HFFc6 (cell line): ENCODE measurements at places on chromosomes 5 and 9. TPM values are rescaled to one million over a fixed set of nuclear protein-coding genes. Genes with fewer than 3 reads are reported as not detected.

DNA sequence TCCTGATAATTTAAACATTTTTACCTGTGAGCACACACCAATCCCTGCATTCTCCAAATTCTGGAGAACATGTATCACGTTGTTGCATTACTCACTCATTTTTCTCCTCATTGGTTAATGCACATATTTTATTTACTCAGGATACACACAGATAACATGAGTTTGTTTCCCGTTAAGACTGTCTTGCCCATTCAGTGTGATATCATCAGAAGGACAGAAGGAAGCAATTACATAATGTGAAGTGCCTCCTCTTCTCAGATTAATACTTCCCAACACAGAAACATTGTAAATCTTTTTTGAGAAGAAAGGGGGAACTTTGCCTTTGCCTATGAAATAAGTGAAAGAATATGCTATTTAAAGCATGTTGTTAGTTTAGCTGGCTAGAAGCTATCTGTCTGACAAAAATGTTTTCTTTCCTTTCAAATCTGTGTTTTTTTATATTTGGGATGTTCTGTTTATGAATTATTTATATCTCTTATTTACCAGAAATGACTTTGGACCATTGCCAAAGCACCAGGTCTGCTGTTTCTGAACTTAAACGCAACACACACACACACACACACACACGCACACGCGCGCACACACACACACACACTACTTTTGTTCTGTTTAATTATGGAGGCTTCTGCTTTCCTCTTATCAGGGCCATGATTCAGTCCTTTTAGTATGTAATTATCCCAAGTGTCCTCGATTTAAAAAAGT is 186.5 kb downstream of the CHSY3 start:
- no peaks in the 10 kb centered on the region for H3K36me3 ChIP-seq
- DNase-seq = no peak
- H3K27ac ChIP-seq = no peak overlapping the region

GRCh38 chr5:42951293-42951840 is 88.8 kb downstream of the ANXA2R start:
- H3K27me3 ChIP-seq = peaks cover 2% of the 10 kb centered on the region; the same call in 1 of the 2 replicates
- H3K36me3 ChIP-seq = peaks cover 34% of the 10 kb centered on the region
- H3K4me3 ChIP-seq = peak overlapping the region; percentile 75
- no peak for DNase-seq
- peak overlapping the region; percentile 96 for H3K27ac ChIP-seq

- H3K4me3 ChIP-seq = no peak overlapping the region
- H3K36me3 ChIP-seq = no peaks in the 10 kb centered on the region
- H3K27ac ChIP-seq = no peak overlapping the region
- peaks cover 12% of the 10 kb centered on the region for H3K27me3 ChIP-seq
- peaks cover 6% of the 10 kb centered on the region for H3K4me1 ChIP-seq
- no peak for DNase-seq
Observed at GRCh38 chr5:90550963-90551362, 7.6 kb upstream of the ADGRV1 start.

DNA sequence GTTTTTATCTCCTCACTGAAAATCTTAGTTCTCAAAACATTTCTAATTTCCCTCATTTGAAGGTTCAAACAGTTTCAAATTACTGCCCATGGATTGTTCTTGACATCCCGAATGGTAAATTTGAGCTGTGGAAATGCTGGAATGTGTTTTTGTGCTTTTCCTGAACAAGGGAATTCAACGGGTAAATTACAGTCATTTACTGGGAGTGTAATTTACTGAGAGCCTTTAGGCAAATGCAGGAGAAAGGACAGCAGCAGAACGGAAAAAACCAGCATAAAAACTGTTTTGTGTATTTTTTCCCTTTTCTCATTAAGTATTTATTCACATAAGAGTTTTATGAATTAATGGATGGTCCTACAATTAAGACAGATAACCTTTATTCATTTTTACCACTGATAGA is 139.2 kb downstream of the PBX3 start:
- no peak for DNase-seq
- no peaks in the 10 kb centered on the region; the same call in 1 of the 2 replicates for H3K27me3 ChIP-seq
- H3K36me3 ChIP-seq = no peaks in the 10 kb centered on the region
- H3K27ac ChIP-seq = peak overlapping the region; percentile 31; the same call in 1 of the 2 replicates
- H3K4me3 ChIP-seq = peak overlapping the region; percentile 13; the same call in 1 of the 2 replicates

DNA sequence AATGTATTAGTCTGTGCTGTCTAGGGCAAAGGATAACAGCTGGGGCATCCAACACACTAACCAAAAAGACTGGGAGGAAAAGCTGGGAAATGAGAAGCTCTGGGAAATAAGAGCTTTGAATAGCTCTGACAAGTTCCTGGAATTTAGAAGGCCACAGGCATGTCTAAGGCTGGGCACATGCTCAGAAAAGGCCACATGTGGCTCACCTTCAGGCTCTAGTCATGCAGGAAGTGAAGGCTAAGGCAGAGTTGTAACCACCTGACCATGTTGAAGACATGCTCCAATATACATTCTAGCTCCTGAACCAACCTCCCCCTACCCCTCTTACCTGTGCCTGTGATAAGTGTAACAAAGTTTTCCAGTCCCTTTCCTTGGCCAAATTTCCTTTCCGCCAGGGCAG is 31.7 kb downstream of the CLTA start:
- H3K4me3 ChIP-seq = no peak overlapping the region
- H3K4me1 ChIP-seq = peaks cover 7% of the 10 kb centered on the region
- no peak for DNase-seq

DNA sequence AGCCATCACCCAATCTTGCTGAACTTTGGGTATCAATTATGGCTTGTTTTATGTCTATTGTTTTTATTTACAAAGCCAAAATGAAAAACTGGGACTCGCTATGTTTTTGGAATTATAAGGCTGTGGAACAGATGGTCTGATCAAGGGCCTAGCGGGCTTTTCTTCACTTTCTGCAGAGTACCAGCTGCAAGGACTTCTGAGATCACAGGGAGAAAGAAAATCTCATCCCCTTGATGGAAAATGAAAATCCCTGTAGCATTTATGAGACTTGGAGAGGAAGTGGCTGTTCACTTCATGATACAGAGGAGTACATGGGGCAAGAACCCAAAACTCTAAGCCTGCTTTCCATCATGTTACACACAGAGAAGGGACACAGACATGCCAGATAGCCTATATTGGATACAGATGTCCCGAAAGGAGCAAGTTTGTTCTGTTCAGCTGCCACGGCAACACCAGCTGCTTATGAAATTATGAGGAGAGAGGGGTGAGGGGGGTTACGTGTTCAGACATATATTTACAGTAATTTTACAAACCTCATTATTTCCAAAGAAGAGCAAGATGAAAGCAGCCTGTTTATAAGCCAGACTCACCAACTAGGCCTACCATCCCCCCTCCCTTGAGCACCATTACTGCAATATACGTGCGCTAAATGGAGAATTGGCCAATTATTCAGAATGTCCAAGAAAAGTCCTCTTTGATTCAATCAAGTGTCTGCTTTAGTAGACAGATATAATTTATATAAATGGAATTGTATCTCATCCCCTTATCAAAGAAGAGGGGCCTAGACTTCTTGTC is 220.0 kb downstream of the MARCHF11 start:
- H3K36me3 ChIP-seq = no peaks in the 10 kb centered on the region
- DNase-seq = no peak
- no peak overlapping the region for H3K4me3 ChIP-seq
- no peaks in the 10 kb centered on the region for H3K4me1 ChIP-seq

- H3K27ac ChIP-seq = no peak overlapping the region
- H3K36me3 ChIP-seq = peaks cover 13% of the 10 kb centered on the region
- H3K4me1 ChIP-seq = no peaks in the 10 kb centered on the region
- H3K27me3 ChIP-seq = no peaks in the 10 kb centered on the region; the same call in 1 of the 2 replicates
Observed at GRCh38 chr9:95242613-95243012, 74.9 kb downstream of the FANCC start.

GRCh38 chr9:27125936-27126335 is 16.9 kb downstream of the TEK start:
- H3K4me1 ChIP-seq = peaks cover 69% of the 10 kb centered on the region
- H3K4me3 ChIP-seq = no peak overlapping the region
- H3K36me3 ChIP-seq = no peaks in the 10 kb centered on the region; the same call in 1 of the 2 replicates
- H3K27ac ChIP-seq = peak overlapping the region; percentile 32; the same call in 1 of the 2 replicates
- no peaks in the 10 kb centered on the region; the same call in 1 of the 2 replicates for H3K27me3 ChIP-seq

GRCh38 chr9:127204771-127205470 is 59.7 kb upstream of the GARNL3 start:
- peak; percentile 38 for DNase-seq
- H3K27ac ChIP-seq = no peak overlapping the region
- H3K4me1 ChIP-seq = peaks cover 7% of the 10 kb centered on the region
- 0 out of 2 replicates have a peak, but pooled peaks cover 3% of the 10 kb centered on the region for H3K36me3 ChIP-seq

The SHISAL2B gene
- not detected in 2 replicates for total RNA-seq

The TAF11L5 gene
- total RNA-seq = not detected in 2 replicates

The PRRC1 gene
- 96.6 to 103 TPM (median 101 TPM) in 3 replicates for total RNA-seq

The BTNL9 gene
- total RNA-seq = not detected in 3 replicates

The PITX1 gene
- 13.3 to 26.0 TPM (median 19.9 TPM) in 3 replicates for total RNA-seq

The SV2C gene
- not detected in 3 replicates for total RNA-seq
